ENCODE measurements at places on chromosomes 6 and 20.

- DNase-seq, result no peak
Observed at GRCh38 chr20:6699921-6700562, 67.4 kb upstream of the BMP2 start.

DNA sequence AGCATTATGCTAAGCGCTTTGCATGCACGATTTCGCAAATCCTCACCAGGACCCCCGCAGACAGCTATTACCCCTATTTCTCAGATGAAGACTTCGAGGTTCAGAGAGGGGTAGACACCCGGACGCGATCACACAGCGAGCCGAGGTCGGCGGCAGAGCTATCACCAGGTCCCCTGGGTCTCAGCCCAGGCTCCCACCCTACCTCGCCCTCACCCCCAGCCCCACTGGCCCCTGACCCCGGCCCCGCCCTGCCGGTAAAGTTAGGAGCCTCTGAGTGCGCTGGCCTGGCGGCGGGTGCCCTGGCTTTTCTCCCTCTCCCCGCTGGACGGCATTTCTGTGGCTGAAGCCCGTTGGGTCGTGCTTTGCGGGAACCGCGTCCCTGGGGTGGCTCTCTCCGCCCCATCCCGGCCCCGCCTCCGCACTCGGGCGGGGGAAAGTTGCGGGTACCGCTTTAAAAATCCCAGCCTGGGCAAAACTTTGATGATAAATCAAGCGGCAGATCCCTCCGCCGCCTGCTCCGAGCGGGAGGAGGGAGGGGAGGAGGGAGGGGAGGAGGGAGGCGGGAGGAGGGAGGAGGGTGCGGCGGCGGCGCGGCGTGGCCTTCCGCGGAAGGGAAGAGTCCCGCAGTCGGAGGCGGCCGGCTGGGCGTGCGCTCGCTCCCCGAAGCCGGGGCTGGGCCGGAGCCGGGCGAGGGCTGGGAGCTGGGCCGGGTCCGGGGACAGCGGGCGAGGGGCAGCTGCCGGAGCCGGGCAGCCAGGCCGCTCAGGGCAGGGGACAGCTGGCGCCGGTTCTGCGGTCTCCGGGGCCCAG lies at the start of gene VSTM2L:
Gene VSTM2L (plus strand): TSS at position 624 of the 810 bp plus-strand sequence. CDS start 224 bp downstream, outside the sequence.
- DNase-seq, result no peak

GRCh38 chr20:57440678-57441509 lies 49.7 kb downstream of the RBM38 start:
- no peak for DNase-seq

DNA sequence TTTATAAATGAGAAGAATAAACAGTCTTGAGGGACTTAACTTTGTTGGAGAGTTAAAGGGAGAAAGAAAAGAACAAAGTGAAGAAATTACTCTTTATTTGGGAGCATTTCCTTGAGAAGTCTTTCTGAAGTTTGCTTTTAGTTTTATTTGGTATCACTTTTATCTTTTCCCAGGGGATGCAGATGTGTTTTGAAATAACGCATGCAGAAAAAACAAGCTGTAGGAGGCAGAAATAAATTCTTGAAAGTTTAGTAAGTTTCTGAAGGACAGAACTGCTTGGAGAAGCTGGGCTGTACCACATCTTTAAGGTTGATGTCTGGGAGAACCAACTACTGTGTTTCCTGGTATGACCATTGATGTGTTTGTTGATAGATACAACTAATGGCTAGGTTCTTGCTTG lies 75.0 kb downstream of the PLCB4 start:
- DNase-seq, result no peak

DNA sequence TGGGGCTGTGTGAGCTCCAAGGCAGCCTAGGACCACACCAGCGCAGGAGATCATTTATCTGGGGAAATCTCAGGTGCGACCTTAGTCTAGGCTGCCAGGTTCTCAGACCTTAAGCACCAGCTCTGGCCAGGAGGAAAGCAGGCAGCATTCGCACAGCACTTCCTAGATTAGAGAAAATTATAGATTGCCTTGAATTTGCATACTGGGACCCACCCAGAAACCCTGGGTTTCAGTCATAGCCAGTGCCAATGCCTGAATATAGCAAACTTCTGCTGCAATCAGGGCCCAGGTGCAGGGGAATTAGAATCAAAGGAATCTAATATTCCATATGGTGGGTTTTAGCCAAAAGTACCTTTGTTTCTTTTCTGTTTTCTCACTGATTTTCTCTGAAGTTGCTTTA lies 204.3 kb upstream of the CST7 start:
- no peak for DNase-seq

DNA sequence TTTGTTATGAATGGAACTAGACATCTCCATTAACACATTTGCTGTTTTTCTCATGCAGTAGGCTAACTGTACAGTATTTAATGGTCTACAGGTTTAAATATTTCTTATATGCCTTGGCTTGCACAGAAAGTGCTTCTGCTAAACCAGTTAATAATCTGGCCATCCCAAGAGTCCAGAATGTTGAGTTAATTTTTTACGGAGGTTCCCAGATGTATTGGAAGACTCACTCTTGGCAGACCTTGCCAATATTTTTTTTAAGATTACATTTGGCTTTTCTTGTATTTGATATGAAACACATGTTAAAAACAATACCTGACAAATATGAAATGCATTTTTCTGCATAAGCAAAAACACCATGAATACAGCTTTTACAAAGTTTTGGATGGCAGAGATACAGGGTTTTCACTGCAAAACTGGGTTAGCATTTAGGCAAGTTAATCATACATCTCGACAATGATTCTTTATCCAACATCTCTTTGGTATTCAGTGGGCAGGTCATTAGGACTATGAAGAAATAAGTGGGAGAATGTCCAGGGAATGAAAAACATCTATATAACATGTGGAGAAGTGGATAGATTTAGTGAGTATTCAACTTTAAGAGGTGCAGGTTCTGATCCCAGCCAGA lies 94.0 kb downstream of the SGK1 start:
- DNase-seq, result no peak

- no peak for DNase-seq
Observed at GRCh38 chr6:2725999-2726567, 24.6 kb downstream of the MYLK4 start.

GRCh38 chr6:11462742-11463397 lies 74.7 kb upstream of the TMEM170B start:
- DNase-seq, result peak; percentile 38

DNA sequence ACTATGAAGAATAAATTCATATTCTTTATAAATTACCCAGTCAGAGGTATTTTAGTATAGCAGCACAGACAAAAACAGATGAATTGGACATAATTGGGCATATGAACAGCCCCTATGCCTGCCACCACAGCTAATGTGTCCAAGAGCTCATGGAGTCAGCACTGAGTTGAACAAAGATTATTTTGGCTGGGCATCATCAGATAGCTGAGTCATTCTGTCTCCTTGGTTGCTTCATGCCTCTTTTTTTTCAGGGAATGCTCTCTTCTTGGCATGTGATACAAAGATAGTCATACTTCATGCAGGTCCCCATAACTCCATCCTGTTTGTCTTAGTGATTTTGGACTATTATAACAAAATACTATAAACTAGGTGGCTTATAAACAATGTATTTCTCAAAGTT lies 275.6 kb downstream of the TENT5A start:
- DNase-seq, result no peak

DNA sequence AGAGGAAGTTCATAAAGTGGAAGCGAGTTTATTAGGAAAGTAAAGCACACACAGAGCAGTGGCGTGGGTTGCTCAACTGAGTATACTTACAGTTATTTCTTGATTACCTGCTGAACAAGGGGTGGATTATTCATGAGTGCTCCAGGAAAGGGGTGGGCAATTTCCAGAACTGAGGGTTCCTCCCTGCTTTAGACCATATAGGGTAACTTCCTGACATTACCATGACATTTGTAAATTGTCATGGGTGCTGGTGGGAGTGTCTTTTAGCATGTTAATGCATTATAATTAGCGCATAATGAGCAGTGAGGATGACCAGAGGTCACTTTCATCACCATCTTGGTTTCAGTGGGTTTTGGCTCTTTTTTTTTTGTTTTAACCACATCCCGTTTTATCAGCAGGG lies 29.8 kb downstream of the PDYN start:
- no peak for DNase-seq

- DNase-seq, result no peak
Observed at GRCh38 chr6:130434174-130434873, 68.5 kb downstream of the TMEM200A start.

DNA sequence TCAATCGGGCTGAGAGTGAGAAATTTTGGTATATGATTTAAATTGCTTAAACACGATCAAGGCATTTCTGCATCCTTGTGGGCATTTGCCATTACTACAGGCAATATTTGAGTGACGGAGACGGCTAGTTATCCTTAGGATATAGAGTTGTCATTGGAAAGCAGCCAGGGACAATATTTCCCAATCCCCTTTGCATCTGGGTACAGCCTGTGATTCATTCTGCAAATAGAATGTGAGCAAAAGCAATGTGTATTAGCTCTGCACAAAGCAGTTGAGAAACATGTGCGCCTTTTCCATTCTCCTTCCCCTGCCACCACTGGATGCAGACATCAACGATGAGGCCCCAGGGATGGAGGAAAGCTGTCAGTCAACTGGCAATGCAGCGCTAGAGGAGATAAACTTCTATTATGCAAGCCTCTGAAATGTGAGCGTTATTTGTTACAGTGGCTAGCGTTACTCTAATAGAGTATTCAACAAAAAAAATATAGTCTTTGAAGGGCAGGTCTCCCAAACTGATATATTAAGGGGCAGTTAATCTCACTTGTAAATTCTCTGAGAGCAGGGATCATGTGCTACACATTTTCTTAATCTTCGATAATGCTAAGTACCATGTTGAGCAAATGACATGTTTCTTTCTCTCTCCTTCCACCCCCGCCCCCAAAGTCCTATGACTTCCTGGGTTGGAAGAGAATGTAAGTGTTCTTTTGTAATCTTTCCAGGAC lies 37.1 kb upstream of the NCOA3 start:
- DNase-seq, result peak; percentile 70

DNA sequence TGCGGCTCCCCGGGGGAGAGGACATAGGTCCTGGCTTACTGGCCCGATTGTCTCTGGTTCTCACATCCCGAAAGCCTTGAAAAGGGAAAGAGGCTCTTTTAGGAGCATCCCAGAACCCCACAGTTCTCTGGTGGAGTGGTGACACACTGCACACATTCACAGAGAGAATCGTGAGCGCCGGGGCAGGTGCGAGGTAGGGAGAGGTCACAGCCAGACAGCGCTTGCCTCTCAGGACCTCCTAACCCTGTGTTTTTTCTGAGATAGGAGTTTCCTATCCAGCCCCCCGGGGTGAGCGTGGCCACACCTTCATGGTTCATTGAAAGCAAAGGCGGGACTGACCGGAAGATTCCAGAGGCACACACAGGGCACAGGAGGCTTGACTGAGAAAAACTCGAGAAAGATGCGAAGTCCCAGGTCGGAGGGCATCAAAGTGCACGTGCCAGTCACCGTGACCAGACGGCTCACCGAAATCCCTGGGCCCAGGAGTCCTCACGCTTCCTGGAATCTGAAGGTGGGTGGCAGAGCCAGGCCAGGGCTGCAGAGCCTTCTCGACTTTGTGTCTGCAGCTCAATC lies 46.5 kb upstream of the FRMD1 start:
- DNase-seq, result no peak

DNA sequence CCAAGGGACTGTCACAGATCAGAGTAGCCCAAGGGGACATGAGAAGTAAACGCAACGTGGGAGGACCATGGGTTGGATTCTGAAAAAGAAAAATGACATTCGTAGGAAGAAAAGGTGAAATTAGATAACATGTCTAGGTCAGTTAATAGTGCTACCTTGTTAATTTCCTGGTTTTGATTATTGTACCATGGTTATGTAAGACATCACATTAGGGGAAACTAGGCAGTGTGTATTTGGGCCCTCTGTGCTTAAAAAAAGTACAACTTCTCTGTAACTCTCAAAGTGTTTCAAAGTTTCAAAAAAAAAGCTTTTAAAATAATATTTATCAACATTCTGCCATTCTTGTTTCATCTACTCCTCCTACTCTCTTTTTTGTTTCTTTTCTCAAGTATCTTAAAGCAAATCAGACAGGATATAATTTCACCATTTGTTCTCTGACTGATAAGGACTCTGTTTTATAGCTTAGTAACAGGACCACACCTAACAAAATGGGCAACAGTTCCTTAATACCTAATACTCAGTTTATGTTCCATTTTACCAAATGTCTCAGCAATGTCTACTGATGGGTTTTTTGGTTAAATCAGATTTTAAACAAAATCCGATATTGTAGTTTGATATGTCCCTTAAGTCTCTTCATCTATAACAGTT lies 97.1 kb upstream of the PLCB4 start:
- DNase-seq, result no peak

DNA sequence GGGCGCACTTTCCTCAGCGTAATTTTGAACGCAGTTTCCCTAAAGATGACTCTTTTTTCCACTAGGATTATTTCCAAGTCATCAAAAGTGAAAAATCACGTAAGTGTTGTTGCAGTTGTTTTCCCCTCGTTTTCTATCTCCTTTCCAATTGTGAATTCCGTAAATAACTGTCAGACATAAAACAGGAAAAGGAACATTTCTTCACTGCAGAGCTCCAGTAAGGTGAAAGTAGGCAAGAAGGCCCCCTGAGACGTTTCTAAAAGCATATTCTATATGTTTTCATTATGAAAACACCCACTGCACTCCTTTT lies 17.8 kb downstream of the HIVEP2 start:
- DNase-seq, result no peak

- DNase-seq, result no peak
Observed at GRCh38 chr20:60152792-60153191, 194.6 kb downstream of the CDH26 start.

GRCh38 chr6:150929416-150929815 lies 63.9 kb downstream of the MTHFD1L start:
- DNase-seq, result no peak

- no peak for DNase-seq
Observed at GRCh38 chr20:63441136-63442099, 31.0 kb downstream of the KCNQ2 start.

- no peak for DNase-seq
Observed at GRCh38 chr6:151096691-151097606, 142.8 kb upstream of the AKAP12 start.

- DNase-seq, result no peak
Observed at GRCh38 chr6:40933864-40934263, 105.2 kb downstream of the UNC5CL start.

GRCh38 chr20:11170025-11170424 lies 496.2 kb upstream of the JAG1 start:
- no peak for DNase-seq

GRCh38 chr20:40782043-40782368 lies 93.0 kb upstream of the MAFB start:
- DNase-seq, result no peak

DNA sequence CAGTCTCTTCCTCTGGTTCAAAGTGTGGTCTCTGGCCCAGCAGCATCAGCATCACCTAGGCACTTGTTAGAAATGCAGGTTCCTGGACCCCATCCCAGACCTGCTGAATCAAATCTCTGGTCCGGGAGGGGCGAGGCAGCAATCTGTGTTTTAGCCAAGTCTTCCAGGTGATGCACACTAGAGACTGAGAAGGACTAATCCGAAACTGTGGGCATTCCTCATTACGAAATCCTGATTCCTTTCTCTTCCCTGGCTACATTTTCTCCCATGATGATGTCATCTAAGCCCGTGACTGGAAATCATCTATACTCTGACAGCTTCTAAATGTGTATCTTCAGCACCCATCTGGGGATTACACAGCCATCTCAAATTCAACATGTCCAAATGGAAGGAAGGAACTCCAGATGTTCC lies 39.7 kb upstream of the PRND start:
- DNase-seq, result no peak

GRCh38 chr20:41649489-41649888 lies 31.3 kb upstream of the CHD6 start:
- no peak for DNase-seq

GRCh38 chr20:43102394-43102793 lies 87.3 kb downstream of the PTPRT start:
- no peak for DNase-seq

GRCh38 chr20:32071395-32072167 lies 19.5 kb downstream of the HCK start:
- no peak for DNase-seq
